ENCODE measurements at places on chromosomes 13 and 19.

- DNase-seq = no peak
Measured at GRCh38 chr19:32674153-32674930, 638 bp downstream of the ANKRD27 start.

GRCh38 chr13:47126432-47126831 lies 229.6 kb upstream of the HTR2A start:
- no peak for DNase-seq

DNA sequence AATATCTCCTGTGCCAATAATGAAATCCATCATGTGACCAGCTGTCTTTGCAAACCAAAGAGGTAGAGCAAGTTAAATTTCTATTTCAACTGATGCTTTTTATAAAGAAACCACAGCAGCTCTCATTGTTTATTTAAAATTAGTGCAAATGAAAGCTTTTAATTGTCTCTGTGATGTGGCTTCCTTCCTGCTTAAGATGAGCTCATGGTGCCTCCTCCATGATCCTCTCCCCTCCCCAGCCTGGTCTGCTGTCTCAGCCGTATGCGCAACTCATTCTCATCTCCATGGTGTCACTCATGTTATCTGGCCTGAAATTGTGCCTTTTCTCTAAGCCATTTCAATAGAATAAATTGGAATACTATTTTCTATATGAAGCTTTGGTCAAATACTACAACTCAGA lies 270.6 kb downstream of the FGF14 start:
- DNase-seq = no peak

DNA sequence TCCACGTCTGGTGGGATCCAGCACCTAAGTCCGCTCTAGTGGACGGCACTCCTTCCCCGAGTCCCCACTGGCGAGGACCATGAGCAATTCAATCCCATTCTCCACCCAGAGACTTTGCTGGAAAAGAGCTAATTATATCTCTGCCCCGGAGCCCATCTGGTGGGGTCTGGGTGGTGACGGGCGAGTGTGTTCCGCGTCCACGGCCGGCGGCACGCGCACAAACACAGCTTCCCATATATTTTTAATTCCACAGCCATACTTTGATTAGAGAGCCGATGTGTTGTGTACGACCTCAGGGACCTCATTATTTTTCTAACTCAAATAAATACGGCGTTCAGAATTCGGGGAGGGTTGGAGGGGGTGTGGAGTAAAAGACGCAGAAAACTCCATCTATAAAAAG lies 64.1 kb upstream of the ADGRE5 start:
- no peak for DNase-seq

DNA sequence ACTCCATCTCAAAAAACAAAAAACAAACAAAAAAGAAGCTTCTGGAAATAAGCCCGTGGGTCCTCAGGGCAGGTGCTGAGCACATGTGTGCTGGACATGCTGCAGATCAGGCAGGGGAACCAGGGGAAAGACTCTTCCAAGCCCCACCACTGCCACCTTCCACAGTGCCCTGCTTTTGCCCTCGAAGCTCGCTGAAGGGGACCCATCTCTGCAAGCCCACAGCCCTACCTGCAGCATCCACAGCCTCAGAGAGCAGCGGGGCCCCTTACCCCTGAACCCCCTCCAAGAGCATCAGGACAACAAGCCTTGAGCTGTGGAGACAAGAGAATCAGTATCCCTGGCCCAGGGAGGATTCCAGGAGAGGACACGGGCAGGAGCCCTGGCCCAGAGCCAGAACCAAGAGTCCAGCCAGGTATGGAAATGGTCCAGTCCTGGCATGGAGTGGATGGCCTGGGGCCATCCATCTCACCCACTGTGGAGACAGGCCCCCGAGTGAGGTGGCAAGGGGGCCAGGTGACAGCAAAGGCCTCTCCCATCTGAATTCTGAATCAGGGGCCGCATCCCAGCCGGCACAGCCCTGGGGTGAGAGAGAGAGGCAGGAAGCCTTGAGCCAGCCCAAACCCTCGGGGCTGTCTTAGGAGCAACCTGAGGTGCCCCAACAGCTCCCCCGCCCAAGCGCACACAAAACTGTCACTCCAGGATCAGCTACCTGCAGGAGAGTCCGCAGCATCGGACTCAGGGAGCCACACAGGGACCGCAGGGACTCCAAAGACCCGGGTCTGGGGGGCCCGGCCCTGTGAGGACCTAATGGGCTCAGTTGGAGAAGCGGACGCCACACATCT lies 51.8 kb upstream of the TPM4 start:
- DNase-seq = no peak

GRCh38 chr13:94249512-94249911 lies 230.0 kb downstream of the DCT start:
- DNase-seq = peak; percentile 63

GRCh38 chr13:94431574-94431973 lies 47.9 kb downstream of the DCT start:
- DNase-seq = no peak

DNA sequence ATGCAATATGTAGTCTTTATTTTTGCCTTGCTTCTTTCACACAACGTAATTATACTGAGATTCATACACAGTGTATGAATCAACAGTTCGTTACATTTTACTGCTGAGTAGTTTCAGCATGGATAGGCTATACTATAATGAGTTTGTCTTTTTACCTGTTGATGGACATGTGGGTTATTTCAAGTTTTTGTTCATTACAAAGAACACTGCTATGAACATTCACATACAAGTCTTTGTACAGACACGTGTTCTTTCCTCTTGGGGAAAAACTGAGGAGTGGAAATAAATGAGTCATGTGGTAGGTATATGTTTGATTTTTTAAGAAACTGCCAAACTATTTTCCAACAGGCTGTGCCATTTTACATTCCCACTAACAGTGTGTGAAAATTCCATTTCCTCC lies 35.1 kb downstream of the ENOX1 start:
- peak; percentile 5 for DNase-seq

DNA sequence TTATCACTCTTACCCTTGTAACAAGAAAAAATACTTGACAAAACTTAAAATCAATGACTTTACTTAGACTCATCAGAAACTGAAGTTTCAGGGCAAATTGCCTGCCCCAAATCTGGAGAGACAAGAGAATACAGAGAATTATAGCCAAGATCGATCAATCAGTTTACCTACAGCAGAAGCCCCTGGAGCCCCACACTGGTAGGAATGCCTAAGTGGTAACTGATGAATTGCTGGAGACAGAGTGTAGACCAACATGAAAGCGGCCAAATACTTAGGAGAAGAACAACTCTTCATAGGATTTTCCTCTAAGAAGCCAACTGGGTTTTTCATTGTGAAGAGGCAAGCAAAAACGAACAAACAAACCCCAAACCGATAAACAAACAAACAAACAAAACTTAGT lies 1430.0 kb downstream of the EFNB2 start:
- DNase-seq = no peak

DNA sequence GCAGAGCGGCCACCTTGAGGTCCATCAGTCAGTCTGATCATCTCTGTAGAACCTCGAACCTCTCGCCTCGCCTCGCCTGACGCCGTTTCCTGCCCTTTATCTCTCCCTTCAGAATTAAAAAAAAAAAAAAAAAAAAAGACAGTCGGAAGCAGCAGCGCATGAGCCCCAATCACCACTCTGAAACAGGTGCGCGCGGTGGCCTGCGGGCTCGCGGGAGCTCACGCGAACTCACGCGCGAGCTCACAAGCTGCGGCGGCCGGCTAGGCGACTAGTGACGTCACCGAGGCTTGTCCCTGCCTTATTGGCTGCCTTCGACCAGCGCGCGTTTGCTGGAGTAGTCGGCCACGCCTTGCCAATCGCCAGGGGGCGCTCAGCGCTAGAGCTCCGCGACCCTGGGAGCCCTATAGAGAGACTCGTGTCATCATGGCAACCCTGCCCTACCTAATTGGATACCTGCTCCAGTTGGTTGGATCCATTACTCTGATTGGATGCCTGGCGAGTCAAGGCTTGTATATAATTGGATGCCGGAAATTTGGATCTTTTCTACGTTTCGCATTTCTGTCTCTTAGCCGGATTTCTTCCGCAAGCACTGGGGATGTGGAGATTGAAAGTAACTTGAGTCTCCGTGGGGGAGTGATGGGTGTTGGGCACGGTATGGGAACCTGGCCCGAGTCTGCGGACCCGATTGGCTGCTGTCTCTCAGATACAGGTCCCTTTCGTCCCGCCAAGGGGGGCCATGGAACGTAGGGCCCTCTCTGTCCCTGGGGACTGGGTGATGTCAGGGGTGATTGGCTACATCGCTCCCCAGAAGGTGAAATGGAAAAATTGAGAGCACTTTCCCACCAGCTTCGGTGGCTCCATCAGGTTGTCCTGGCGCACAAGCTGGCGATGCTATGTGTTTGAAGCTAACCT lies 31.6 kb downstream of the SYT3 start:
- peak; percentile 13 for DNase-seq

DNA sequence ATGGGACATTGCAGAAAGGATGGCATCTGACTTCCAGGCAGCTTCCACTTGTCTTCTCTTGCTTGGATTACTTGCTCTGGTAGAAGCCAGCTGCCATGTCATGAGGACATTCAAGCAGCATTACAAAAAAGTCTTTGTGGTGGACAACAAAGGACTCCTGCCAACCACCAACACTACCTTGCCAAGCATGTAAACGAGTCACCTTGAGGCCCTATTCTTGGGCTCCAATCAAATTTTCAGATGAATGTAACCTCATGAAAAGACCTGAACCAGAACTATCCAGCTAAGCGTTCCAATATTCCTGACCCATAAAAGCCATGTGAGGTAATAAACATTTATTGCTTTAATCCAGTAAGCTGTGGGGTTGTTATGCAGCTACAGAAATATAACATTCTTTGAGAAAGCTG lies 12.5 kb downstream of the PROSER1 start:
- DNase-seq = no peak

GRCh38 chr13:41452462-41452861 lies 4.9 kb upstream of the RGCC start:
- DNase-seq = no peak

DNA sequence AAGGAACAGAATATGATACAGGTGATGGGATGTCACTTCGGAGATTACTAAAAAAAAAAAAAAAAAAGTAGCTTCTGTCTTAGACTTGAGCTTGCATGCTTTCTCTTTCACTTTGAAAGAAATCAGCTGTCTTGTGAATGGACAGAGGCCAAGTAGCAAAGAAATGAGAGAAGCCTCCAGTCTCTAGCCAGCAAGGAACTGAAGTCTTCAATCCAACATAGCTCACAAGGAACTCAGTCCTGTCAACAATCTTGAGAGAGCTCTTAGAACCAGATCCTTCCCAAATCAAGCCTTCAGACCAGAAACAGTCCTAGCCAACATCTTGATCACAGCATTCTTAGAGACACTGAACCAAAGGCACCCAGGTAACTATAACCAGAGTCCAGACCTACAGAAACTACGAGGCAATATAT lies 7.7 kb downstream of the N4BP2L2 start:
- peak; percentile 13 for DNase-seq

DNA sequence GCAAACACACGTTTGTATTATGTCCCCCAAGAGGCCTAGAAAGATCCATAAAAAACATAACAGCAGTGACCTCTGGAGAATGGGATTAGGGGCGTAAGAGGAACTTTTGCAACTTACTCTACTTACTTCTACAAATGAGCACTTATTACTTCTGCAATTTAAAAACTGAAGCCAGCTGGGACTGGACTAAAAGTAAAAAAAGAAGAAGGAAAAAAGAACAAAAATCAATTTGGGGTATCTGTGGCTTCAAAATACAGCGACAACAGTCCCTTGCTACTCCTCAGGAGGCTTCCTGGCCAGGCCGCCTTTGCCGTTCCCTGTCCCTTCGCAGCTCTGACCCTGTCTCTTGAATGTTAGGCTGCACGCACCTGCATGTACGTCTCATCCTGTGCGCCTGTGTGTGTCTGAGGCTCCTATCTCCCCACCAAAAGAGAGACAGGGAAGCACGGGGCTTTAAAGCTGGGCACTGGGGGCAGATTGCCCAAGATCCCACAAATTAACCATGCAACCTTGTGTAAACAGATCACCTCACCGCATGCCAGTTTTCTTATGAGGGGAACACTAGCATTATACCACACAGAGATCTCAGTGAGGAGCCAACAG lies 12.1 kb upstream of the FKRP start:
- no peak for DNase-seq

DNA sequence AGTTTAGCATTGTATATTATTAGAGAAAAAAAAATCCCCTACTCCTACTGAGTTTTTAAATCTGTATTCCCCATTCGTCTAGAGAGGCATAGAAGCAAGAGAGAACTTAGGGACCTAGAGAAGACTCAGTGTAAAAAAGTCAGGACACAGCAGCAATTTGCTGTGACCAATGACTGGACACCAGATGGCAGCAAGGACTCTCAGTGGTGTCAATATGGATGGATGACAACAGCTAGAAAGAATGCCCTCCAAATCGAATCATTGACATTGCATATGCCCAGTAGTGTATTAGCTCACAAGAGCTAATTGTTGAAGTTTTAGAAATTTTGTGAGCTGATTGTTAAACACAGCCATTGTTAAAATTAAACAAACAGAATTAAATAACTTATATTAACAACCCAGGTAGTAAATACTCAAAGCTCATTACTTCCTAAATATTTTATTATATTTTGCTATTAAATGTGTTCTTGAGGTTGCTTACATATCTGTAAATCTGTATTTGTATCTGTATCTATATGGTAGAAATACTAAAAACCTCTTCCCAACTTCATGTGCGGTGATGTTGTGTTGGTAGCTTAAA lies 43.9 kb downstream of the SIAH3 start:
- peak; percentile 12 for DNase-seq

- no peak for DNase-seq
Measured at GRCh38 chr13:23620613-23621315, 50.6 kb downstream of the TNFRSF19 start.

DNA sequence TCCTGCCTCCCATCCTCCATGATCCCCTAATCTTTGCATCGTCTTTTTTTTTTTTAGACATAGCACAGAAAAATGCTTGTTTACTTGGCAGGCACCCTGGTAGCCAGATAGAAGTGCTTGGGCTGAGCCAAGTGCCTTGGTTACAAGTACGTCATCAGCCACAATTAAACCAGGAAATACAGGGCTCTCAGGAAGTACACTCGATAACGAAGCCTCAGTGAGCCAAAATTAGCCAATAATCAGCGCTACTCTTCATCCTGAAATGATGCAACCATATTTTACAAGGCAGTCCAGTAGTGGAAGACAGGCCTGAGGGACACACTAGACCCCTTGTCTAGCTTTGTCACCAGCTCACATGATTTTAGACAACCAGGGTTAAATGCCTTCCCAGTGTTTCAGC lies 194.0 kb upstream of the NBEA start:
- no peak for DNase-seq

DNA sequence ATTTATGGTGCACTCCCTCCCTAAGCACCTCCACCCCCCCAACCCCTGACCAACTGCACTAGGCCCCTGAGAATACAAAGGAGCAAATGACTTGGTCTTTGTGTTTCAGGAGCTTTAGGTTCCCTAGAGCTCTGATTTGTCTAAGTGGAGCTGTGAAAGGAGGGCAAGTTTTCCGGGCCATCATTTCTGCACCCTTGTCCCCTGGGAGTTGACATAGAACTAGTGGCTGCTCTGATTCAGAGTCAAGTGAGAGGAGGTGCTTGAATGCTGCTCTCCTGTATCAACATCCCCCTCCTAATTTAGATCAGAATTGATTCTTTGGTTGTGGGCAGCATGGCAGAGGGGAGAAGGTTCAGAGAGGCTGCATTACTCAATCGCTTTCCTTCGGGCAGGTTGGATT lies 391.6 kb downstream of the KCNRG start:
- no peak for DNase-seq

All from fibroblast of skin of left biceps (primary cell).